ENCODE measurements at places on chromosomes 12 and 14.

DNA sequence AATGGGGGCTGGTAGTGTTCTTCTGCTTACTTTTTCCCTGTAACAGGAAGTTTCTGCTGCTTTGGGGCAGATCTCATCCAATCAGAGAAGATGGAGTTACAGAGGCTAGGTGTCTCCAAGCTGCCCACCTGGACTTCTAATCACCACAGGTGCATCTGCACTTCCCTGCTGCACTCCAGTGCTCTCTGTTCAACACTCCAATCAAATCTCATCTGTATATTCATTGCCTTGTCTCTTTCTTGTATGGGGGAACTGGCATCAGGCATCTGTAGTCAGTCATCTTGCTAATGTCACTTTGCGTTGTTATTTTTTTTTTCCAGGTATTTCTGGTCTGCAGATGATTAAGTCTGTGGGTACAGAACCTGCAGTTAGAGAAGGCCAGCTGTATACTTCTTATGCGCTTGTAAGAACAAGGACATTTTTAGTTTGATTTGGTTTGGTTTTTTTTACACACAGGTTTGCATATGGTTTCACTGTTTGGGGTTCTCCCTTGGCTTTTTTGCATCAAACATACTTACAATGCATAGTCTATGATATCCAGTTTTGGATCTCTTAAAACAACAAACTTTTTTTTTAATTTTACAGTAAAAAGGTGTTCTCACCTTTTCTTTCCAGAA, 116.0 kb downstream of the METTL25 start:
- no peak for DNase-seq

DNA sequence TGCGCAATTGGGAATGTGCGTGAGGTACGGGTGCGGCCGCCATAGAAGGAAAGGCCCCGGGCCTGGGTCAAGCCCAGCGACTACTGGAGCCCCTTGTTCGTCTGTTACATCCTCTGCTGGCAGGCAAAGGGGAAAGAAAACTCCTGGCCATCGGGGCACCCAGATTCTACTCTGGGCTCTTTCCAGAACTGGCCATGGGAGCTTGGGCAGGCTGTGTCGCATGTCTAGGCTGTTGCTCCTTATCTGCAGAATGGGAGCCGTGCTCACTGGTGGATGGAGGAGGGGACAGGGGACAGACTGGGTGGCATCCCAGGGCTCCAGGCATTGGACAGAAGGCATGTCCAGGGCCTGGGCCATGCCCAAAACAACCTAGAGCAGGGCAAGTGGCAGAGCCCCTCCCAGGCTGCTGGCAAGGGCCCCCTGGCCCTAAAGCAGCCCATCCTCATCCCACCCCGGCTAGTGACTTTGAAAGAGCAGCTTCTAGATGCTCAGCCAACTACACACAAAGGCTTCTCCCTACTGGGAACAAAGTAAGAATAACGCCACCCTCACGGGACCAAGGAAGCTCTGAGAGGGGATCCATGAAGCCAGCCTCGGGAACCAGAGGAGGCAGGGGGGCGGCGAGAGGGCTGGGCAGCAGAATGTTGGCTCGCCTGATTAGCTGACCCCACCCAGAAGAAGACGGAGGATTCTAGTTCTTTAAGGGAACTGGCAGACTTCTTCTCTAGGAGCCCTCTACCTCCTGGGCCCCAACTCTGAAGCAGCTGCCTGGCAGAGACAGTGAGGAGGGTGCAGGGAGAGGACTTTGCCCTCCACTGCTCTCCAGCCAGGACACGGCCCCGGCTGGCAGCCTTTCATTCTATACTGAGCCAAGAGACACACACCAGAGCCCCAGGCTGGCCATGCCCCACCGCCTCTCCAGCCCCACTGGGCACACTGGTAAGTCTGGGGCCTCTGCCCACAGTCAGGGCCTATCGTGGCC, 96.8 kb downstream of the SINHCAF start:
- no peak for DNase-seq

- no peak for DNase-seq
These were observed 540.5 kb downstream of the DIO2 start for GRCh38 chr14:79670811-79671210.

DNA sequence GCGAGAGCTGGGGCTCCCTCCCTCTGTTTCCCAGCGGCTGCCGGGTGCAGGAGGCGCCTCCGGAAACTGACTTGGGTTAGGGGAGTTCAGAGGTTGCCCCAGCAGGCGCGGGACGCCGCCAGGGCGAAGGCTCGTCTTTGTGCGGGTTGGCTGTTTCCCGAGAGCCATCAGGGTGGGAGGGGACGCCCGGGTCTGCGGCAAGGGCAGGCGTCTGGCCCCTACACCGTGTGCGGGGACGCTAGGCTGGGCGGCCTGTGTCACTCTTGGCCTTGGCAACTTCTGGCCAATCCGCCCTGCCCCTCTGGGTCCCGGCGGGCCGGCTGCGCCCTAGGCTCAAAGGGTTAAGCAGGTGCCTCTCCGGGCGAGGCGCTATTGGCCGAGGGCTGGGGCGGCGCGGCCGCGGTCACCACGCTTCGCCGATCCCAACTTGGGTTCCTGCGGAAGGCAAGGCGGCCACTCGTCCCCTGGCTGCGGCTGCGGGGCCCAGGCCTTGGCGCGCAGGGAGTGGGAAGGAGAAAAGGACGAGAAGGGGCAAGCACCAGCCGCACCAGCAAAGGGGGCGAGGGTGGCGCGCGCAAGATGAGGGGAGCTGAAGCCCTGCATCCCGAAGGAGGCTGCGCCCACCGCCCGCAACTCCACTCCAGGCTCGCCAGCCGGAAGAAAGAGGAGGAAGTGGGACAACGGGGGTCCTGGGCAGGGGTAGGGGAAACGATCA, 5.6 kb upstream of the NPAS3 start:
- DNase-seq = no peak

- DNase-seq = peak; percentile 77
These were observed 93.9 kb downstream of the KSR2 start for GRCh38 chr12:117874842-117875434.

- DNase-seq = no peak
These were observed 11.8 kb downstream of the PDE1B start for GRCh38 chr12:54561164-54561563.

- no peak for DNase-seq
These were observed 77.1 kb downstream of the B4GALNT3 start for GRCh38 chr12:536751-537245.

DNA sequence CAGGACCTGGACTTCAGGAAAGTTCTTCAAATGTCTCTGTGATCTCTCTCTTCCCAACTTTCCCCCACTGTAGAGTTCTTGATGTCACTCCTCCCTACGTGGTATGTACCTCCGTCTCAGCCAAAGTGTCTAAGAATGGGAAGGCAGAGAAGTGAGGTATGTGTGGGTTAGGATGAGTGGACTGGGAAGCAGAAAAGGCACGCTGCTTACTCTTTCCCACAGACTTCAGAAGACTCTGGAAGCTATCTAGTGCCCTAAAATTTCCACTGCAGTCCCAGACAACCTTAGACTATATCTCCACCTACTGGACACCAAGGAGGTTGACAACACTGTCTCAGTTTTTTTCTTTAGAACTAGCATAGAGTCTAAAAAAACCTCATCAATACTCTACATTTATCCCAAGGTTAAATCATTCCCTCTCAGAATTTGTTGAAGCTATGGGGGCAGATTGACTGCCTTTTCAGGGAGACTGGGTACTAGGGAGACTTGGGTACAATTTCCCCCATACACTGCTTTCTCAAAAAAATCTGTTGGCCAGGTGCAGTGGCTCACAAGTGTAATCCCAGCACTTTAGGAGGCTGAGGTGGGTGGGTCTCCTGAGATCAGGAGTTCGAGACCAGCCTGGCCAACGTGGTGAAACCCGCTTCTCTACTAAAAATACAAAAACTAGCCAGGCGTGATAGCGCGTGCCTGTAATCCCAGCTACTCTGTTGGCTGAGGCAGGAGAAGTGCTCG, 20.6 kb upstream of the ITGA5 start:
- no peak for DNase-seq

- no peak for DNase-seq
These were observed 45.3 kb upstream of the MBIP start for GRCh38 chr14:36365766-36366165.

GRCh38 chr14:99123208-99123870, 148.7 kb downstream of the BCL11B start:
- no peak for DNase-seq

DNA sequence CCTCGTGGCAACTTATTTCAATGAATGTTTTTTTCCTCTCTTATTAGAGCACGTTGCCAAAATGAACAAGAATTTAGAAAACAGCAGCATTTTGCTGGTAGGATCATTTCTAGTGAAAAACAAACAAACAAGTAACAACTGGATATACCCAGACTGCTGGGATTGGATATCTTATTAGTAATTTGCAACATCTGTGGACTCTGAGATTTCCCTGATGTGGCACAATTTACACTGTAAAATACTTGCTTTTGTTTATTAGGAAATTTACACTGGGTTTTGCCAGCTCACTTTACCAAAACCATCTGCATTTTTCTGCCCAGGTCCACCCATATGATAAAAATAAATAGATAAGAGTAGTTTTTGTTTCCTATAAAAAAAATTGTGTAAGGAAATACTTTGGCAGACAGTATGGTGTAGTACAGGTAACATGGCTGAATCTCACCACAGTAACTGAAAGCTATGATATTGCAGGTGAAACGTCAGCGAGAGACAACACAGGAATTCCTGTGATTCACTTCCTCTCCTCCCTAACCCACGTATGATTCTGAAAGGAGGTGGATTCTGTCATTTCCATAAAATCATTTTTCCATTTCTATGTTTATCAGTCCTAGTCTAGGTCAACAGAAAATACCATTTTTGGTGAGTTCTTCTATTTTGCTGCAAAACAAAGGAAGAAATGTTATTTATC, 176.2 kb upstream of the NOVA1 start:
- no peak for DNase-seq

- no peak for DNase-seq
These were observed 982.0 kb downstream of the VRK1 start for GRCh38 chr14:97779140-97779539.

DNA sequence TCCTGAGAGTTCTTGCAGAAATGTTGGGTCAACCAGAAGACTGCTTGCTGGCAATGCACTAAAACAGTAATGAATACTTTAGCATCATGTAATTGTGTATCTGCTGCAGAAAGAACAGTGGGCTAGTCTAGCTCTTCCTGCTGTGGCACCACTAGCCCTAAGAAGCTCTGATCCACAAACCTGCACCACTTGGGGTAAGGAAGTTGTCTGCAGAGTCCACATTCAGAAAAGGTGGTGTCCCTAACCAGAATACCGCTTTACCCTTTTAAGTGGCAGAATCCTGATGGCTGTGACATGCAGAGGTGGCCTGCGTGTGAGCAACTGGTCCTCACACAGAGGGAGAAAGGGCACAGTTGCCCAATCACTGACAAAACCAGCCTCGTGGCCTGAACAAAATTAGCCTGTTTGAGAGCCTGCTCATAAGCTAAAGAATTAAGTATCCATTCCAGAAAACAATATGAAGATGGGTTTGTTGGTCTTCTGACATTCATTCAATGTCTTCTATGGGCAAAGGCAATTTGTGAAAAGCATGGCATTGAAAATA, 165.8 kb downstream of the PPM1H start:
- DNase-seq = no peak

DNA sequence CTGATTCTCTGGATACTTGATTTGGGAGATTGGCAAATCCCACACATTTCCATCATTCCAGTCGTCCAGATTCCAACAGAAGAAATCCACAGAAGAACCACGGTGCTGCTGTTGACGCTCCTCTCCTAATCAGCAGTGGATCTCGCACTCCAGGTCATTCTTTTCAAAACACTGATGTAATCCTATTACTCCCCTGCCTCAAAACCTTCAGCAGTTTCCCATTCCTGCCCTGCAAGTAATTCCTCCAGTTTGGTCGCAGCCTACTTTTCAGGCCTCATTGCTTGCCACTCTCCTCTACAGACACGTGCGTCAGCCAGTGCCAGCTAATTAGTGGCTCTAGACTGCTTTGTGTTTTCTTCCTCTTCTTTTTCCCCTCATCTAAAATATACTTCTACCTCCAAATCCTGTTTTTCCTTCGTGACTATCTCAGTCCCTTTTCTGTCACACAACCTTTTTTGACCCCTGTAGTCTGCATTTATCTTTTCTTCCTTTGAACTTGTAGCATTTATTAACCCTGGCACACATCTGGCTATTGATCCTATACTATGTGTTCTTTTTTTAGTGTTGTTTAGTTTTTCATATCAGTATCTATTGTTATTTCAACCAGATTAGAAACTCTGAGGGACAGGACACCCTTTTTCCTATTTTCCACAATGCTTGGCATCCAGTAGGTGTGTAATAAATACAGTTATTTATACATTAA, 36.8 kb downstream of the PRORP start:
- DNase-seq = no peak

DNA sequence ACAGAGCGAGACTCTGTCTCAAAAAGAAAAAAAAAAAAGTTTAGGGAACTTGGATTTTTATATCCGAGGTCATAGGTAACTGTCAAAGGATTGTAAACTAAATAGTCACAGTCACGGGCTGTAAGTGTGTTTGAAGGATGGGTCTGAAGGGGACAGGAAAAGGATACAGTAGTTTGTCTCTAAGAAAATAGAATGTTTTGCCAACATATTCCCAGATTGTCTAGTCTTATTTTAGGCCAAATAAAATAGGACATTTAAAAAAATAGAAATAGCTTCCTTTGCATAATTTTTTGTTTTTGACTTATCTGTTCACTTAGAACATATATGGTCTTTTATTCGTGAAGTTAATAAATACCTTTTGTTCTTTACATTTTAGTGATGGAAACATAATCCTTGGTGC, 24.2 kb upstream of the REP15 start:
- DNase-seq = no peak

DNA sequence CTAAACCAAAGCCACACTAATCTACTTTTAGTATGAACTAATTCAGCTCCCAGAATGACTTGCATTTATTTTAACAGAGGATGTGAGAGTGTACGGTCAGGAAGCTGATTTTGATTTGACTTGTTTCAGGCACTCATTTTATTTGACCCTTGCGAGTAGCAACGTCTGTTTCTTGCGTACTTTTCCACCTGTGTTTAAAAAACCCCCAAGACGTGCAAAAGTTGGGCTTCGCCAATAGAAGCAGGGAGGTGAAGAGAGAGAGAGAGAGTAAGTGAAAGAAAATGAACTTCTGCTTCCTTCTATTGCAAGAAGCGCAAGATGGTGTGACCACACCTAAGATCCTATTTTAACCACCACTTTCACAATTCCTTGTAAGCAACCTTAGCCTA, 6.7 kb upstream of the SLC15A4 start:
- no peak for DNase-seq

DNA sequence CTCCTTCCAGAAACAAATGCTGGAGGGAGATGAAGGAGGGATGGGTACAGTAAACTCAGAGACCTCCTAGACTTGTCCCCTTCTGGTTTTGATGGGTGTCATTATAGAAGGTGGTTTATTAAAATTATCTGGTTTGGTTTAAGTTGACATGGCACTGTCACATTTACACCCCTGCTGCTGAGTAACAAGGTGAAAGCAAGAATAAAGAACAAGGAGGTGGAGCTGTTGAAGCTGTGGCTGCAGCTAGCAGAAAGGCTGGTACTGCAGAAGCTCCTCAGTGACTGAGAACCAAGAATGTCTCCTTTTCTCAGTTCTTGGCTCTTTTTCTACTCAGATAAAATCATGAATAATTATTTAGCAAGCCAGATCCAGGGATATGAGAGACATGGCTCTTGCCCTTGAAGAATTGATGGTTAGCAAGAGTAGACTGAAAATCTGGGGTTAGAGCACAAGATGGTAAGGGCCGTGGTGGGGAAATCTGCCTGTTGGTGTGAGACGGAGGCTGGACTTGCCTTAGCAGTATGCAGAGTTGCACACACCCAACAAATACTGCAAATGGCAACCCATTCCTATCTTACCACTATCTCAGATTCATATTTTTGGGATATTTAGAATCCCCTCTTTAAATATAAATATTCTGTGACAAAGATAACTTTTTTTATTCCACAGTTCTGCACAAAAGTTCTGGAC, at the start of gene GZMH:
Gene GZMH, minus strand, starts transcription at position 31 of the 690 bp plus-strand sequence. CDS start 72 bp downstream, outside the sequence.
- DNase-seq = peak; percentile 15

GRCh38 chr12:117148642-117149041, 41.6 kb downstream of the FBXO21 start:
- DNase-seq = peak; percentile 22
